ENCODE measurements at places on chromosomes 12 and 14. TPM values are rescaled to one million over a fixed set of nuclear protein-coding genes. Genes with fewer than 3 reads are reported as not detected.
A peak's percentile ranks its signal among the peaks of the same experiment; 100 is the strongest.

- H3K36me3 ChIP-seq = no peaks in the 10 kb centered on the region
- H3K27me3 ChIP-seq = no peaks in the 10 kb centered on the region
- H3K4me1 ChIP-seq = no peaks in the 10 kb centered on the region
- H3K4me3 ChIP-seq = no peak overlapping the region
- no peak for DNase-seq
Observed at GRCh38 chr12:67705394-67706370, 57.1 kb downstream of the DYRK2 start.

Gene PPM1A
- 51.2 TPM for total RNA-seq

DNA sequence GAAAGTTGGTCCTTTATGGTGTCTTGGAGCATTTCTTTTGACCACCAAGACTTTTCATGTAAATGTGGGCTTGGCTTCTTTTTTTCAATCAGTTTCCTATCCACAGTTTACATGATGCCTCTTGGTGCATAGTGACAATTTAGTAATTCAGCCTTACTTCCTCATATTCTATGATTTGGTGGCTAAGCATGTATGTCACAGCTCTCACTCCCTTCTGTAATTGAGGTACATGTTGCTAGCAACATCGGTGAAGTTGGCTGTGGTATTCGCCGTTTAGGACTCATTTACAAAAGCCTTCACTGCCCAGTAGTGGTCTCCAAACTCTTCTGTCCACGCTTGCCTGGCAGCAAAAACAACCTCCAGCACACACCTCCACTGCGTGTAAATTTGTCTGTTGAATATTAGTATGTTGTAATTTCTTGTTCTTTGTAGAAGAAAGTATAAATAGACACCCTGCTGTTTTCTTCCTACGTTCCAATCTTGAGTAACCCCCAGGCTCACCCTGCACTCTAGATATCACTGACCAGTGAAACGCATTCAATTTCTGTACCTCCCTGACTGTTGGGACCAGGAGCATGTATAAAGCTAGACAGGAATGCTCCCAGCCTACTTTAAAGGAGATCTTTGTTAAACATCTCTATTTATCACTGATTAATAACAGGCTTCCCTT lies 90.4 kb downstream of the PPP2R5C start:
- H3K4me3 ChIP-seq = no peak overlapping the region
- no peak overlapping the region for H3K27ac ChIP-seq
- H3K4me1 ChIP-seq = no peaks in the 10 kb centered on the region
- H3K36me3 ChIP-seq = no peaks in the 10 kb centered on the region
- H3K27me3 ChIP-seq = no peaks in the 10 kb centered on the region

Gene THAP2
- total RNA-seq = 5.3 TPM

GRCh38 chr12:107990325-107990724 lies 138.8 kb upstream of the WSCD2 start:
- H3K4me3 ChIP-seq = no peak overlapping the region
- peak; percentile 62 for DNase-seq
- H3K36me3 ChIP-seq = no peaks in the 10 kb centered on the region
- no peaks in the 10 kb centered on the region for H3K27me3 ChIP-seq
- H3K4me1 ChIP-seq = no peaks in the 10 kb centered on the region

- no peak overlapping the region for H3K4me3 ChIP-seq
- H3K36me3 ChIP-seq = no peaks in the 10 kb centered on the region
- DNase-seq = no peak
- no peak overlapping the region for H3K27ac ChIP-seq
- H3K4me1 ChIP-seq = no peaks in the 10 kb centered on the region
Observed at GRCh38 chr14:67524634-67524963, 8.5 kb upstream of the PLEKHH1 start.

GRCh38 chr14:66638689-66639088 lies 130.7 kb downstream of the GPHN start:
- H3K27ac ChIP-seq = no peak overlapping the region
- H3K36me3 ChIP-seq = no peaks in the 10 kb centered on the region
- H3K4me3 ChIP-seq = no peak overlapping the region
- DNase-seq = no peak

- no peaks in the 10 kb centered on the region for H3K4me1 ChIP-seq
- no peak for DNase-seq
- H3K27ac ChIP-seq = no peak overlapping the region
- H3K27me3 ChIP-seq = no peaks in the 10 kb centered on the region
- H3K36me3 ChIP-seq = no peaks in the 10 kb centered on the region
- no peak overlapping the region for H3K4me3 ChIP-seq
Observed at GRCh38 chr12:44589697-44590096, 286.4 kb downstream of the NELL2 start.

DNA sequence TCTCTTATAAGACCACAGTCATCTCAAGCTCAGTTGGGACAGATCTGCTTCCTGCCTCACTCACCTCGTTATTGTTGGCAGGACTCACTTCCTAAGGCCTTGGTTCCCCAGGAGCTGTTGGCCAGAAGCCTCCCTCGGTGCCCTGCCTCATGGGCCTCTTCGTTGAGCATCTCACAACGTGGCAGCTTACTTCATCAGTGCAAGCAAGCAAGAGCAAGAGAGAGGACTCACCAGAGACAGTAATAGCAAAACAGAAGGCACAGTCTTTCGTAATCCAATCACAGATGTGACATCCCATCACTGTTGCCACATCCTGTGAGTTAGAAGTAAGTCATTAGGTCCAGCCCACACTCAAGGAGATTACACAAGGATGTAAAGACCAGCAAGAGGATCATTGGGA lies 5.1 kb upstream of the NUMB start:
- no peak overlapping the region for H3K4me3 ChIP-seq
- no peaks in the 10 kb centered on the region for H3K27me3 ChIP-seq
- DNase-seq = no peak
- H3K27ac ChIP-seq = no peak overlapping the region
- peaks cover 3% of the 10 kb centered on the region for H3K4me1 ChIP-seq
- H3K36me3 ChIP-seq = no peaks in the 10 kb centered on the region

Gene SENP1
- 31.5 TPM for total RNA-seq
